ENCODE measurements at places on chromosomes 2 and 18.

- DNase-seq = no peak
- H3K27ac ChIP-seq = no peak overlapping the region
- H3K27me3 ChIP-seq = no peaks in the 10 kb centered on the region
- H3K4me1 ChIP-seq = peaks cover 21% of the 10 kb centered on the region
Observed at GRCh38 chr2:52862801-52863200, 904.8 kb upstream of the CHAC2 start.

GRCh38 chr18:59743566-59743965 lies 46.3 kb upstream of the CCBE1 start:
- no peak overlapping the region for H3K4me3 ChIP-seq
- no peaks in the 10 kb centered on the region for H3K36me3 ChIP-seq
- no peak overlapping the region for H3K27ac ChIP-seq
- peaks cover 9% of the 10 kb centered on the region for H3K4me1 ChIP-seq

DNA sequence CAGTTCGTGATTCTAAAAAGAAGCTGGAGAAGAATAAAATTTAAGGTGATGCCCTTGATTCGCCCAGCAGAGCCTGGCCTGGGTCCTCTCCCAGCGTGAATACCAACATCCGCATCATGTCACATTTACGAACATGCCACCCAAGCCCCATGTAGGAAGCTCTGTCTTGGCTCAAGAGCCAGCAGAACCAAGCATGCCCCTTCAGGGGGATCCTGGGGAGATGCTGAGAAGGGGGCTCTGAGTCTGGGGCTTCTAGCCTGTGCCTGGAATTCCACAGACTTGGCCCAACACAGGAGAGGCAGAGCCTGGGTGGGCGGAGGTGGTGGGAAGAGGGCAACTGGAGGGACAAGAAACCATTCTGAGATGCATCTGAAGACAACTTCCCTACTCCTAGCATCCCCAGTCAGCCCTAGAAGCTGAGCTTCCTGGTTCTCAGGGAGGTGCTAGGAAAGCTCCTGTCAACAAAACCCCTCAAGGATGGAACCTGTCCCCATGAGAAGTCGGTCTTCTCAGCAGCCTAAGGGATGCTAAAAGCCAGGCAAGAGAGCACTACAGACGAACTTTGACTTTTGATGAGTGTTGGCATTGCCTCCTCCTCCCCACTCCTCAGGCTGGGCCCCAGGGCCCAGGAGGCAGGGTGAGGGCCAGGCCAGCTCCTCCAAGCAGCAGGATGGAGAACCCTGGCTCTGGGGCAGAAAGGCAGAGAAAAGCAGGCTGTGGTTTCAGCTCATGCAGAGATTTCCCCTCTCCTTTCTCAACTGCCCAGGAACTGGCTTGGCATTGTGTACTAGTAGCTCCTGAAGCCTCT lies 57.9 kb downstream of the POLR1A start:
- no peaks in the 10 kb centered on the region for H3K27me3 ChIP-seq
- peaks cover 55% of the 10 kb centered on the region for H3K36me3 ChIP-seq
- H3K4me1 ChIP-seq = no peaks in the 10 kb centered on the region
- H3K27ac ChIP-seq = no peak overlapping the region

DNA sequence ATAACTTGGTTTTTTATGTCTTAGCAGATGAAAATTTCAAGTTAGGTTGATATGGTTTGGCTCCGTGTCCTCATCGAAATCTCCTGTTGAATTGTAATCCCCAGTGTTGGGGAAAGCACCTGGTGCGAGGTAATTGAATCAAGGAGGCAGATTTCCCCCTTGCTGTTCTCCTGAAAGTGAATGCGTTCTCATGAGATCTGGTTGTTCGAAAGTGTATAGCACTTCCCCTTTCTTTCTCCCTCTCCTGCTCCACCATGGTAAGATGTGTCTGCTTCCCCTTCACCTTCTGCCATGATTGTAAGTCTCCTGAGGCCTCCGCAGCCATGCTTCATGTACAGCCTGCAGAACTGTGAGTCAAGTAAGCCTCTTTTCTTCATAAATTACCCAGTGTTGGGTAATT lies 242.1 kb upstream of the TNP1 start:
- peaks cover 10% of the 10 kb centered on the region for H3K4me1 ChIP-seq
- no peaks in the 10 kb centered on the region for H3K27me3 ChIP-seq
- no peak for DNase-seq
- no peak overlapping the region for H3K27ac ChIP-seq

DNA sequence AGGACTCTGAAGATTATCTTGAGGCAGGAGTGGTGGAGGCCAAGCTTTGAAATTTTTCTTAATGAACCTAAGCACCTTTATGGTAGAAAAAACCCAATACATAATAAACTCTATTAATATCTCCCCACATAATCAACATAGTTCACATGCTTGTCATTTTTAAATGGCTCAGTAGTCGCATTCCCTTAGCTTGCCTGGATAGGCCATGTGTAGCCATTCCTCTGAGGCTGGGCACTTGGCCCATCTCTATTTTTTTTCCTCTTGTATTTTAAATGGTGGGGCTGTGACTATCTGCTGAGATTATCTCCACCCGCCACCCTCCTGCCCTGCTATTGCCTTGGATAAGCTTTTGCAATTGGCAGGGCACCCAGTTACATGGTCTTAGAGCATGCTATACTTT lies 143.1 kb downstream of the FHOD3 start:
- H3K4me3 ChIP-seq = no peak overlapping the region
- H3K4me1 ChIP-seq = peaks cover 23% of the 10 kb centered on the region
- H3K27ac ChIP-seq = no peak overlapping the region
- peaks cover 23% of the 10 kb centered on the region for H3K36me3 ChIP-seq
- DNase-seq = no peak

All from nephron progenitor cell (in vitro differentiated cells).